ENCODE measurements at places on chromosomes 16 and 17. TPM values are rescaled to one million over a fixed set of nuclear protein-coding genes. Genes with fewer than 3 reads are reported as not detected.

Gene EDC4
- 103 TPM for total RNA-seq

Gene CRYBA1
- not detected for total RNA-seq

Gene KIFC3
- 0.97 TPM for total RNA-seq

Gene SGCA
- not detected for total RNA-seq

Gene CCL8
- not detected for total RNA-seq

Gene CCDC78
- 2.6 TPM for total RNA-seq

Gene PRSS33
- total RNA-seq: not detected

Gene TEKT5
- total RNA-seq: not detected

Gene OR3A2
- 0.56 TPM for total RNA-seq

Gene MYL11
- 2.0 TPM for total RNA-seq

Gene ABCC11
- total RNA-seq: 0.08 TPM

Gene RAP1GAP2
- total RNA-seq: 1.1 TPM

Gene GRIN2A
- total RNA-seq: not detected

Gene SOST
- not detected for total RNA-seq

Gene JPH3
- total RNA-seq: not detected

Gene PITPNM3
- 0.51 TPM for total RNA-seq

Gene SLC43A2
- 0.44 TPM for total RNA-seq

Gene TNFRSF13B
- total RNA-seq: 2.4 TPM

Gene MT1G
- not detected for total RNA-seq

Gene TVP23C
- 22.8 TPM for total RNA-seq

Gene NUDT16L1
- 65.4 TPM for total RNA-seq

Gene COX10
- total RNA-seq: 17.8 TPM

Gene ELOB
- total RNA-seq: 127 TPM

Gene MYL4
- total RNA-seq: not detected

Gene DPEP1
- not detected for total RNA-seq

Gene ADAMTS18
- total RNA-seq: not detected

Gene ZNF629
- 9.9 TPM for total RNA-seq

Gene GAS7
- total RNA-seq: 8.8 TPM

Gene ABI3
- 8.2 TPM for total RNA-seq

Gene TPSAB1
- not detected for total RNA-seq

Gene TBX2
- not detected for total RNA-seq

Gene YBX2
- total RNA-seq: 0.64 TPM

Gene CRYM
- not detected for total RNA-seq

Gene NPB
- total RNA-seq: 0.33 TPM

Gene NPIPA1
- total RNA-seq: 141 TPM

Gene NAGPA
- total RNA-seq: 39.5 TPM
